Heart left ventricle (tissue), 16 donors: ENCODE measurements at places on chromosomes 11 and 22. TPM values are rescaled to one million over a fixed set of nuclear protein-coding genes. Genes with fewer than 3 reads are reported as not detected.

The PYGM gene
- total RNA-seq = 73.1 TPM

- DNase-seq = no peak
- H3K36me3 ChIP-seq = no peaks in the 10 kb centered on the region
- H3K4me1 ChIP-seq = no peaks in the 10 kb centered on the region
- H3K27me3 ChIP-seq = no peaks in the 10 kb centered on the region
- no peak overlapping the region for H3K27ac ChIP-seq
Measured at GRCh38 chr11:14435717-14436512, 63.7 kb downstream of the COPB1 start.

DNA sequence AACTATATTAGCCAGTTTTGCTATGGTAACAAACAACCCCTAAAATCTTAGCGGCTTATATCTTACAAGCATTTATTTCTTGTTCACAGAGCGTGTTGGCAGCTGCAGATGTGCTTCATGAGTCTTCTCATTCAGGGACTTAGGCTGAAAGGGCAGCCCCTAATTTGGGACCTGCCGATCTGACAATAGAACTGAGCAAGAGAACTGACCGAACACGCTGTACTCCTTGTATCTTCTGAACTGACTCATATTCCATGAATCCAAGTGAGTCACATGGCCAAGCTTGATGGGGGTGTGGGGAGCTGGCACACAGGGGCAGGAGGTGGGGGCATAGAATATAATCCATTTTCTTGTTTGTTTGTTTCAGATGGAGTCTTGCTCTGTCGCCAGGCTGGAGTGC is 481.7 kb upstream of the CADM1 start:
- no peaks in the 10 kb centered on the region for H3K4me1 ChIP-seq
- no peak for DNase-seq

DNA sequence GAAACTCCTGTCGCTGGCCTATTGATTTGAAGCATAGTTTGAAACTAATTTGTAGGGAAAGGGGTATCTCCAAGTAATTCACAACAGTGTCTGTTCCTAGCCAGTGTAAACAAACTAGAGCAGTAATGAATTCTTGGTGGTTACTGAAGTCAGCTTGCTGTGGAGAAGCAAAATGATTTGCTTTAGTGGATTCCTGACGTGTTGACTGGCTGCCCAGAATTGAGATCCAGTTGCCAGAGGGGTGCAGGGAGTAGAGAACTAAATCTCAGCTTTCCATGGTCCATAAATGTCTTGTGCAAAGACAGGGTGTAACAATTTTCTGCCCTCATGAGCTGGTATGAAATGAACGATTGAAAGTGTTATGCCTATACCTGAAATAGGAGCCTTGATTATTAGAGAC is 382.5 kb upstream of the KIRREL3 start:
- no peak for DNase-seq
- no peaks in the 10 kb centered on the region for H3K36me3 ChIP-seq
- no peak overlapping the region for H3K27ac ChIP-seq
- H3K27me3 ChIP-seq = peaks cover 10% of the 10 kb centered on the region
- no peaks in the 10 kb centered on the region for H3K4me1 ChIP-seq

GRCh38 chr22:19505735-19506126 is 18.5 kb downstream of the CLDN5 start:
- H3K27me3 ChIP-seq = no peaks in the 10 kb centered on the region
- H3K4me3 ChIP-seq = no peak overlapping the region
- H3K36me3 ChIP-seq = no peaks in the 10 kb centered on the region
- no peak overlapping the region for H3K27ac ChIP-seq

GRCh38 chr22:40597526-40598430 is 38.7 kb downstream of the MRTFA start:
- H3K27me3 ChIP-seq = no peaks in the 10 kb centered on the region
- no peaks in the 10 kb centered on the region for H3K36me3 ChIP-seq
- H3K4me1 ChIP-seq = peaks cover 76% of the 10 kb centered on the region
- no peak for DNase-seq
- no peak overlapping the region for H3K4me3 ChIP-seq
